ENCODE measurements at places on chromosomes 5 and 9. TPM values are rescaled to one million over a fixed set of nuclear protein-coding genes. Genes with fewer than 3 reads are reported as not detected.
A peak's percentile ranks its signal among the peaks of the same experiment; 100 is the strongest.

- H3K27ac ChIP-seq: no peak overlapping the region
- H3K36me3 ChIP-seq: no peaks in the 10 kb centered on the region
- no peak for DNase-seq
Measured at GRCh38 chr5:122941737-122942136, 94.8 kb downstream of the PPIC start.

The TAF11L5 gene
- total RNA-seq: not detected

The GAPT gene
- 0.74 TPM for total RNA-seq

The C5orf52 gene
- not detected for total RNA-seq

- no peaks in the 10 kb centered on the region for H3K4me1 ChIP-seq
- no peaks in the 10 kb centered on the region for H3K36me3 ChIP-seq
Measured at GRCh38 chr5:144567421-144567780, 396.7 kb downstream of the KCTD16 start.

DNA sequence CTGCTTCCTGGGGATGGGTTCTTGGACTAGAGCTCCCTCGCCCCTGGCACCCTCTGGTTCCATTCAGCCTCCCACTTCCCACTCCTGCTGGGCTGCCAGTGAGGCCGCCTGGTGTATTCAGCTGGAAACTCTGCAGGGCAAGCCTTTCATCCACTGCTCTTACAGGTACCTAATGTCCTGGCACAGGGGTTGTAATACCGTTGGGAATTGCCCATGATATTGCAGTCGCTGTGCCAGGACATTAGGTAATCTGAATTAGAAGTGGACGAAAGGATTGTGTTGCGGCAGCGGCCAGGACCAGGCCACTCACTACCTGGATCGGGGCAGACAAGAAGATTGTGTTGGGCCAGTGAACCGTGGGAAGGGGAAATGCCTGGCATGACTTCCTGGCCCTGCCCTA is 13.1 kb downstream of the TMOD1 start:
- DNase-seq: no peak
- H3K27me3 ChIP-seq: no peaks in the 10 kb centered on the region
- H3K36me3 ChIP-seq: no peaks in the 10 kb centered on the region
- no peaks in the 10 kb centered on the region for H3K4me1 ChIP-seq

- H3K4me1 ChIP-seq: no peaks in the 10 kb centered on the region
- H3K27ac ChIP-seq: no peak overlapping the region
- no peak overlapping the region for H3K4me3 ChIP-seq
- H3K36me3 ChIP-seq: no peaks in the 10 kb centered on the region
- no peak for DNase-seq
Measured at GRCh38 chr5:173287086-173287485, 41.1 kb downstream of the STC2 start.

The LCN1 gene
- not detected for total RNA-seq

DNA sequence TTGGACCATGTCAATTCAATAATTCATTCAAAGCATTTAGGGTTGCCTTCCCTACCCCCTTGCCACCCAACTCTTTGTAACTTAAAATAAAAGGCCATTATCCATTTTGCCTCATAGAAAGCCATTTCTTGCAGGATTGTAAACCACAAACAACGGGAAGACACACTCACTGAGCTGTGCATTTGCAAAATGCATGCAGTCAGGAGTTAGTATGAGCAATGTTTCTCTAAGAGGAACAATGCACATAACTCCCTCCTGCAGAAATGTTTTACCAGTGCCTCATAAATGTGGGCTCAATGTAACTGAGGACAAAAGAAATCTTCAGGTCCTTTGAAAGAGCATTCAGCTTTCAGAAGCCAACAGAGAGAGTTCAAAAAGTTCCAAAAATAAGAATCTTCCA is 98.5 kb upstream of the ABCA1 start:
- no peak overlapping the region for H3K4me3 ChIP-seq
- H3K4me1 ChIP-seq: no peaks in the 10 kb centered on the region
- no peaks in the 10 kb centered on the region for H3K27me3 ChIP-seq
- no peaks in the 10 kb centered on the region for H3K36me3 ChIP-seq

DNA sequence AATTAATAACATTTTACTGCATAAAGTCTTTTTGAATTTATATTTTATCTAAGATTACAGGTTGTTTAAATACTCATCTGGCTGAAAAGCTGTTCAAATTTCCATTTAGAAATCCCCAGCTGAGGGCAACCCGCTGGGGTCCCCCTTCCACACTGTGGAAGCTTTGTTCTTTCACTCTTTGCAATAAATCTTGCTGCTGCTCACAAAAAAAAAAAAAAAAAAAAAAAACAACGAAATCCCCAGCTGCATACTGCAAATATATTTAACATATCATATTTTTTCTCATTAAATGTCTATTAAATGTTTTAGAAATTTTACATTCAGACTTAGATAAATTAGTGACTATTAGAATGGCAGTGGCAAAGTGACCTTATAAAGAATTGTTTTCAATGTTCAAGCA is 172.2 kb downstream of the NFIB start:
- H3K4me1 ChIP-seq: no peaks in the 10 kb centered on the region
- H3K4me3 ChIP-seq: no peak overlapping the region
- H3K27ac ChIP-seq: no peak overlapping the region
- no peaks in the 10 kb centered on the region for H3K36me3 ChIP-seq

The SLC6A3 gene
- not detected for total RNA-seq

- no peak overlapping the region for H3K27ac ChIP-seq
- H3K4me3 ChIP-seq: no peak overlapping the region
- no peaks in the 10 kb centered on the region for H3K36me3 ChIP-seq
- no peak for DNase-seq
Measured at GRCh38 chr5:43425983-43426382, 13.8 kb upstream of the CCL28 start.

The PROB1 gene
- total RNA-seq: 0.51 TPM

The OTP gene
- total RNA-seq: not detected

The GFRA3 gene
- not detected for total RNA-seq

The F2RL1 gene
- total RNA-seq: 15.6 TPM

DNA sequence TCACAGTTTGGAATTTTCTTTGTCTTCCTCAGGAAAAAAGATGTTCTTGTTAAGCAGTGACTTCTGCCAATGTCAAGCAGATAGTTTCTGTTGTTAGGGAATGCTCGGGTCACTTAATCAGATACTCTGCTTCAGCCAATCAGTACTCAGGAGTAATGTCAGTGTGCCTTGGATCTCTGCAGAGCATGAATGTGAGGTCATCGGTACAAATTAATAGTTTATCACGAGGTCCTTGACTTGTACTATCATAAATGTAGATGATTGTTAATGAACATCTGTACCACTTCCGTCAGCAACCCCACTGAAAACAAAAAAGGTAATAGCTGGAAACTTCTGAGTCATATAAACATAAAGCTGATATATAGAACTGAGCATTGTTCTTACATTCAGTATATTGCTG is 73.6 kb downstream of the FBXL7 start:
- H3K4me1 ChIP-seq: no peaks in the 10 kb centered on the region
- no peaks in the 10 kb centered on the region for H3K36me3 ChIP-seq
- no peak overlapping the region for H3K27ac ChIP-seq

GRCh38 chr9:125746774-125747052 is 460 bp upstream of the PBX3 start:
- H3K4me3 ChIP-seq: peak overlapping the region; percentile 55
- peaks cover 14% of the 10 kb centered on the region for H3K4me1 ChIP-seq

The PCDHGA11 gene
- 1.00 TPM for total RNA-seq

GRCh38 chr5:127587246-127587917 is 61.5 kb upstream of the CTXN3 start:
- no peaks in the 10 kb centered on the region for H3K36me3 ChIP-seq
- H3K27me3 ChIP-seq: no peaks in the 10 kb centered on the region
- no peak overlapping the region for H3K4me3 ChIP-seq
- H3K4me1 ChIP-seq: no peaks in the 10 kb centered on the region
- H3K27ac ChIP-seq: no peak overlapping the region

The IGIP gene
- total RNA-seq: 5.1 TPM

- H3K27ac ChIP-seq: no peak overlapping the region
- no peak for DNase-seq
- no peaks in the 10 kb centered on the region for H3K4me1 ChIP-seq
- peaks cover 5% of the 10 kb centered on the region for H3K36me3 ChIP-seq
- H3K4me3 ChIP-seq: no peak overlapping the region
- H3K27me3 ChIP-seq: no peaks in the 10 kb centered on the region
Measured at GRCh38 chr5:150653145-150653761, 7.8 kb upstream of the MYOZ3 start.

GRCh38 chr9:68727636-68728035 is 22.6 kb downstream of the PIP5K1B start:
- no peaks in the 10 kb centered on the region for H3K4me1 ChIP-seq
- DNase-seq: no peak
- H3K36me3 ChIP-seq: no peaks in the 10 kb centered on the region
- no peak overlapping the region for H3K27ac ChIP-seq

DNA sequence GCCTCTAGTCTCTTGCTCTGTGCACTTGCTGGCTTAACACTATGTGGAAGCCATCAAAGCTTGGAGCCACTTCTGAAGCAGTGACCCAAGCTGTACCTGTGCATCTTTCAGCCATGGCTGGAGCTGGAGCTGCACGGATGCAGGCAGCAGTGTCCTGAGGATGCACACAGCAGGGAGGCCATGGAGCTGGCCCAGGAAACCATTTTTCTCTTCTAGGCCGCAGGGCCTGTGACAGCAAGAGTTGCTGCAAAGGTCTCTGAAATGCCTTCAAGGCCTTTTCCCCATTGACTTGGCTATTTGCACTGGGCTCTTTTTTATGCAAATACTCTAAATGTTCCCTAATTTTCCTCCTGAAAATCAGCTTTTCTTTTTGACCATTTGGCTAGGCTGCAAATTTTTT is 12.9 kb upstream of the ZNF484 start:
- H3K36me3 ChIP-seq: no peaks in the 10 kb centered on the region
- no peaks in the 10 kb centered on the region for H3K4me1 ChIP-seq
- H3K27me3 ChIP-seq: no peaks in the 10 kb centered on the region
- H3K4me3 ChIP-seq: no peak overlapping the region
- no peak for DNase-seq
- no peak overlapping the region for H3K27ac ChIP-seq

GRCh38 chr5:58266402-58266801 is 193.5 kb downstream of the PLK2 start:
- no peak overlapping the region for H3K27ac ChIP-seq
- no peaks in the 10 kb centered on the region for H3K27me3 ChIP-seq
- no peaks in the 10 kb centered on the region for H3K4me1 ChIP-seq
- H3K4me3 ChIP-seq: no peak overlapping the region

The SEMA6A gene
- total RNA-seq: 8.5 TPM

- H3K36me3 ChIP-seq: no peaks in the 10 kb centered on the region
- H3K27me3 ChIP-seq: no peaks in the 10 kb centered on the region
- peak overlapping the region; percentile 87 for H3K27ac ChIP-seq
Measured at GRCh38 chr9:131732061-131732526, 7.8 kb downstream of the RAPGEF1 start.

DNA sequence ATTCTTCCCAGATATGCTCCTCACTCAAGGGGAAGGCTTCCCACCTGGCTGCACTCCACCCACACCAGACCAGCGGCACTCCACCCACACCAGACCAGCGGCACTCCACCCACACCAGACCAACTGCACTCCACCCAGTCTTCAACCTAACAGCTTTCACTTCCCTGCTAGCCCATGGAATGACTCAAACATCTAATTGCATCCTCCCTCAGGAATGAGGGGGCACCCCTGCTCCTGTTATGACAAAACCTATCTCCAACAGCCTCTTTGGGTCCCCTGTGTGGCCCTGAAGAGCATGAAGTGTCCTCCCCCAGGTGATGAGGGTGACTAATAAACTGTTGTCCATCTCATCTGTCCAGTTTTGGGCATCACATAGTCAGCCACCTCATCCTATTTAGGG is 556.6 kb upstream of the TUSC1 start:
- H3K4me1 ChIP-seq: no peaks in the 10 kb centered on the region
- no peak overlapping the region for H3K4me3 ChIP-seq
- no peaks in the 10 kb centered on the region for H3K27me3 ChIP-seq
- DNase-seq: no peak

DNA sequence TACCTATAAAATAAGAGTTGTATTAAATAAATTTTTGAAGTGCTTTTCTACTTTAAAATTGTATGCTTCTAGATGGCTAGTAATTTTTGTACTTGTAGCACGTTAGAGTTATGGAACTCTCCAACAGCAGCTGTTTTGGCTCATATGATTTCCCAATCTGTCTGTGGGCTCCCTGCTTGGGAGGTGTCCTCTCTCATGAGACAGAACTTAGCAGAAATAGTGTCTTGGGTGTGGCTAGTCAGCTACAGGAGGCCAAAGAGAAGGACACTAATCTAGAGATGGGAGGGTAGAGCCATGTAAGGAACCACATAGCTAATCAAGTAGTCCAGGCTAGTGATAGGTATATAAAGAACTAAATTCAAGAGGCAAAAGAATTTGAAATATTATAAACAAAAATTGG is 78.4 kb upstream of the DAB2 start:
- H3K27ac ChIP-seq: no peak overlapping the region

- no peak overlapping the region for H3K27ac ChIP-seq
Measured at GRCh38 chr5:38330207-38330606, 71.8 kb downstream of the EGFLAM start.

The LTC4S gene
- total RNA-seq: 1.6 TPM

DNA sequence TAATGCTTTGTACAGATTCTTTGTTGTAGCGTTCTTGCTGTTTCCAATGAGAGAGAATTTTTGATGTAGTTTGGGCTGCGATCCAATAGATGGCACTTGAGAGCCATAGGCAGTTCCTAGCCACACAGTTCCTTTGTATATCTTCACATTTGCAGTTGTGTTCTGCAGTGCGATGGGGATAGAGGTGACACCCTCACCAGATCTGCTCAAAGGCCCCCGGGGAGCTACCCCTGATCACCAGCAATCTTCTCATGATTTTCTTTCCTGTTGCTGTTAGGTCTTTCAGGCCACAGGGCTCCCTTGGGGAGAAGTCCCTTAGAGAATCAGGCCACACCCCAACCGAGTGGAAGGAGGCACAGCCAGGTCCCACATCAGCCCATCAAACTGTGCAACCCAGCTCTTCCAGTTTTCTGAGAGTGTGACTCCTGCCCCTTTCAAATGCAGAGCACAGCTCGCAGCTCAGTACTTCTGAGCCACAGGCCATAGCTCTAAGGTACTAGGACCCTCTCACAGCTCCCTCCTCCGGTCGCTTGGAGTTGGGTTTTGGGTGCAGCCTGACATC is 353.7 kb downstream of the SLCO4C1 start:
- no peak for DNase-seq
- H3K27ac ChIP-seq: no peak overlapping the region
- H3K27me3 ChIP-seq: no peaks in the 10 kb centered on the region

The IL5 gene
- total RNA-seq: not detected

GRCh38 chr9:86535406-86535915 is 181.3 kb upstream of the TUT7 start:
- no peak for DNase-seq
- no peak overlapping the region for H3K27ac ChIP-seq
- no peaks in the 10 kb centered on the region for H3K4me1 ChIP-seq
- H3K4me3 ChIP-seq: no peak overlapping the region
- no peaks in the 10 kb centered on the region for H3K27me3 ChIP-seq

DNA sequence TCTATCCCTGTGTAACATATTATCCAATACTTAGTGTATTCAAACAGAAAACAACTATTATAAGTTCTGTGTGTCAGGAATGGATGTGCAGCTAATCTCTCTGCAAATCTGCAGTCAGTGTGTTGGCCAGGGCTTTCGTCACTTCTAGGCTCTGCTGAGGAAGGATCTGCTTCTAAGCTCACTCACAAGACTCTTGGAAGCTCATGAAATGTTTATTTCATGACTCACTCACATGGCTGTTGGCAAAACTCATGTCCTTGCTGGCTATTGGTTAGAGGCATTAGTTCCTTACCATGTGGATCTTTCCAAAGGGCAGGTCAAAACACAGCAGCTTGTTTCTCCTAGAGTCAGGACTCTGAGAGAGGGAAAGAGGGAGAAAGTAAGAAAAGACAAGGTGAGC is 367.4 kb upstream of the SMARCA2 start:
- H3K36me3 ChIP-seq: no peaks in the 10 kb centered on the region
- H3K4me1 ChIP-seq: no peaks in the 10 kb centered on the region
- H3K27ac ChIP-seq: no peak overlapping the region
- H3K4me3 ChIP-seq: no peak overlapping the region

All from right lobe of liver (tissue), 6 donors.